ENCODE measurements at places on chromosomes 1 and 21.

DNA sequence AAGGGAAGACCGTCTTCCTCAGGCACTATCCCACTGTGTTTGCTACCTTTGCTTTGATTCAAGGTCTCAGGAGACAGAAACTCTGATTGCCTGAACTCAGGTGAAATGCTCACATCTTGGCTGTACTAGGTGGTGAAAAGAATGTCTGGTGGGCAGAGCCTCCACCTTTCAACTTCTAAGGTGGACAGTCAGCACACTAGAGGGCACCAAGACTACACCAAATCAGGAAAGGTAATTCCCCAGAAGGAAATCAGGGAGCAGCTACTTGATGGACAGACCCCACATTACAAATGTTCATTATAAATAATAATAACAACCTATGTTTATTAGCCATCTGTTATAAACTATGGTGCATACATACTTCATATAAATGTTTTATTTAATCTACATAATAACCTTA lies 220.9 kb downstream of the ATG4C start:
- no peak for DNase-seq

GRCh38 chr21:21734088-21734487 lies 735.9 kb downstream of the NCAM2 start:
- no peak for DNase-seq

DNA sequence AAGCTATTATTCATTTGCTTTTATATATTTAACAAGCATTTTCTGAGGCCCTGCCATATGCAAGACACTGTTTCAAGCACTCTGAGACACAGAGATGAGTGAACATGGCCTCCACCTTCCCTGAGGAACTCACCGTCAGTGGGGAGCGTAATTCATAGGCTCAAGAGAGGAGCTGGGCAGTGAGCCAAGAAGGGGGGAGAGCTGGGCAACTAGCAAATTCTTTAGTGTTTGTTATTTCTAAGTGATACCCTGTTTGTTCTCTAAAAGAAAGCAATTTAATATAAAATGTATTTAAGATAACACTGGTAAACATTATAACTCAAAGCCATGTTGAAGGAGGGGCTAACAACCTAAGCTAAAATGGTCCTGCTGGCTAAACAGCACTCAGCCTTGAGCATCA lies 119.2 kb upstream of the NGF start:
- no peak for DNase-seq

DNA sequence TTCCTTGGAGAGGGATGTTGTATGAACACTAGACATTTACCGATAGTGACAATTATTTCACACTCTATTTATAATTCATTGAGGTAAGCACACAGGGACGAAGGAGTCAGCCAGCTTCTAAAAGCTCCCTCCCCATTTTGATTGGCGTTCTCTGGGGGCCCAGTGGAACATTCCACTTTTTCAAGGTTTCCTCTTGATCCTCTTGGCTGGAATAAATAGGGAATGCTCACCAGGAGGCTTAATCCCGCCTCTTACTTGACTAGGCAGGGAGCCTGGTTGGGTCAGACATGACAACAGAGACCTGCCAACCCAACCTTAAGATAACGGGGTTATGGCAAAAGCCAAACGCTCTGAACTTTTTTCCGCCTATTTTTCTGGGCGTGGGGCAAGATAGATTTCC lies 974 bp downstream of the ACTN2 start:
- no peak for DNase-seq

DNA sequence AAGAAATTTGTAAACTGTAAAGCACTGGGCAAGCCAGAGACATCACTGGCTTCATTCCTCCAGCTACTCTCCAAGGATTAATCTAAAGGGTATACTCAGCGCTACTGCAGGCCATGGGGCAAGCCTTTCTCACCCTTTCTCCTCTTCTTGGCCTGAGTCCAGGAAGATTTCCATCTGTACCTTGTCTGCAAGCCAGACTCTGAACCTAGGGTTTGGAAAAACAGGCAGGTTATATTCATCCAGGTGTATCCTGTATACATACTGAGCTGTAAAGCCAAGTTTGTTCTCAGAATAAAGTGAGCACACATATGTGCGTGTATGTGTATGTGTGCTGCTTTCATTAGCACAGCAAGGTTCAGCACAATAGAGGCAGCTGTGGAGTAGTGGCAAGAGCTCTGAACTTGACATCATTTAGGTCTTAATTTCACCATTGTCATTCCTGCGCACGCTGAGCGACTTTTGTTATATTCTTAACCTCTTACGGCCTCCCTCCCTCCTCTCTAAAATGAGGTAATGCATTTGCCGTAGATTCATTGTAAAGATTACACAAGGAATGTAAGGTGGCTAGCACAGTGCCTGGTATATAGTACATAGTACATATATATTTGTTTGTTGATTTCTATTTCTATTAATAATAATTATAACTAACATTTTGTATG lies 128.1 kb upstream of the JUN start:
- no peak for DNase-seq

GRCh38 chr1:159853417-159854115 lies 8.9 kb downstream of the VSIG8 start:
- no peak for DNase-seq

DNA sequence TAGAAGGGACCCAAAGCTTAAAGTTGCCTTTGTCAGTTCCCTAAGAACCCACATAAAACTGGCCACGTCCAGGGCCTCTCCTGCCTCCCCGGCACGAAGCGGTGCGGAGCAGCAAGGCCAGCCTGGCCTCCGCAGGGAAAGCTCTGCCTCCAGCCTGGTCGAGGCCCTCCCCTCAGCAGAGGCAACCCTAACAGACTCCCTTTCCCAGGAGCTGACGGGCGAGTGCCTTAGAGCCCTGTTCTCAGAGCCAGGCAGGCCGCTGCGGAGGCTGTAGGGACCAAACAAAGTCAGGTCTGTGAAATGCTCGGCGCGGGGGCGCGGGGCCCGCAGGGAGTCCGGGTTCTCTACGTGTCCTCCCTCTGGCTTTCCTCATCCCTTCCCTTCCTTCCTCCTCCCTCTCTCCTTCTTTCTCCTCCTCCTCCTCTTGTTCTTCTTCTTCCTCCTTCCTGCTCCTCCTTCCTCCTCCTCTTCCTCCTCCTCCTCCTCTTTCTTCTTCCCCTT lies 40.7 kb downstream of the RIPK4 start:
- DNase-seq = no peak

DNA sequence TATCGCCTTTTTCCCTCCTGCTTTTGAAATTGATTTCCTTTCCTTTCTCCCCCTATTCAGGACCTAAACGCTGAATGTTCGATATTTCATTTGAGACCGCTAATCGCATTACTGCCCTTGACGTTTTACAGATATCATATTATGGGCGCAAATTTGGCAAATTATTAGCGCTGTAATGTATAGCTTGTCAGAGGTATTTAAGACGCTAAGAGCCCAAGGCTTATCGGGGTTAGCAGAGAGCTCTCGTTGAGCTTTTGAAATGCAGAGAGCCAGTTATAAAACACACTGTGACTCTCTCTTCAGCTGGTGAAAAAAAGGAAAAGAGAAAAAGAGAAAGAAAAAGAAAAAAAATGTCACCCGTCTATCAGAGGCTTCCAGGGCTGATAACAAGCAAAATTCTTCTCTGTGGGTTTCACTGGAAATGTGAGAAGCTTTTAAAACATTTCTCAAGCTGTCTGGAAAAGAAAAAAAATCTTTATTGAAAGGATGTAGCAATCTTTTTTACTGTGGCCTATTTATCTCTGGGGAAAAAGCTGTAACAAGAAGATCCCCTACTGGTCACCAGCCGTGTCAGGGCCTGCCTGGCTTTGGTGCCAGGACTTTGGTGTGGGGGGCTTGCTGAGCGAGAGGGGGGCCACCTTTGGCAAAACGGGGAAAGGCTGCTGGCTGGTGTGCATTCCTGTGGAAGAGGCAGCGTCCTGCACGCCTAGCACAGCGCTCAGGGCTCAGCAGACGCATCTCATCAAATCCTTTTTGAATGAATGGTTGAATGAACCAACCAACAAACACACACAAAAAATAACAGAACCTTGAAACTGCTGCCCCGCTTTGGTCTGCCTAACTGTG lies 119.8 kb downstream of the RNF220 start:
- DNase-seq = no peak

- no peak for DNase-seq
Measured at GRCh38 chr1:239858057-239858456, 233.6 kb upstream of the FMN2 start.

GRCh38 chr1:43830802-43831201 lies 102.8 kb upstream of the ARTN start:
- DNase-seq = no peak

GRCh38 chr1:219412772-219413171 lies 200.1 kb downstream of the ZC3H11B start:
- DNase-seq = no peak

GRCh38 chr1:241219449-241219848 lies 137.6 kb downstream of the RGS7 start:
- DNase-seq = no peak

GRCh38 chr1:193929374-193930033 lies 743.1 kb upstream of the B3GALT2 start:
- no peak for DNase-seq

All from stimulated activated CD4-positive, alpha-beta T cell treated with anti-CD3 and anti-CD28 coated beads, Interleukin-12 subunit alpha, Interleukin-12 subunit beta, amount 100 ng/mL, for 4 hours (primary cell).